ENCODE measurements at places on chromosomes 6 and 20.

DNA sequence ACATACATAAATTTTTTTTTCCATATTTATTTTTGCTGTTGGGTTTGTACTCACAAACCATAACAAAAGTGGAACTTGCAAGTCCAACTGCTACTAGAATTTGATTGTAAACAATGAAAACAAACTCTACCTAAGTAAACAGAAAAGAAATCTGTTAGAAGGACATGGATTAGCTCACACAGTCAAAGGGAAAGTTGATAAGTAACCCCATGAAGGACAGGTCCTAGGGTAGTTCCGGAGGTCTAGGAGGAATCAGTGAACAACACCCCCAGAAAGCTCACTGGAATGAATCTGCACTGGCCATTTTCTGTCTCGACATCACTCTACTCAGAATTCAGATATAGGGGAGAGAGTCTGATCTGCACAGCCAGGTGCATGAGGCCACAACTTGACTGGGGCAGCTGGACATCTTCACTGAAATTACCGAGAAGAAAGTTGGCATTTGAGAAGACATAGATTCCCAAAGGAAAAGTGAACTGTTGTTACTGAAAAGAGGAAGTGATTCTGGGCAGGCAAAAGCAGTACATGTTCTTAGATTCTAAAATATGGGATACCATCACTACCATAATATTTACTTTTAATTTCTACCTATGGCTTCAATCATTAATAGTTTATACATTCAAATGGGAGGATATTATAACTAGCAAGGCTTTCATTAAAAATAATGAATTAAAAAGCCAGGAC lies 76.4 kb downstream of the HMGN3 start:
- no peak for DNase-seq

DNA sequence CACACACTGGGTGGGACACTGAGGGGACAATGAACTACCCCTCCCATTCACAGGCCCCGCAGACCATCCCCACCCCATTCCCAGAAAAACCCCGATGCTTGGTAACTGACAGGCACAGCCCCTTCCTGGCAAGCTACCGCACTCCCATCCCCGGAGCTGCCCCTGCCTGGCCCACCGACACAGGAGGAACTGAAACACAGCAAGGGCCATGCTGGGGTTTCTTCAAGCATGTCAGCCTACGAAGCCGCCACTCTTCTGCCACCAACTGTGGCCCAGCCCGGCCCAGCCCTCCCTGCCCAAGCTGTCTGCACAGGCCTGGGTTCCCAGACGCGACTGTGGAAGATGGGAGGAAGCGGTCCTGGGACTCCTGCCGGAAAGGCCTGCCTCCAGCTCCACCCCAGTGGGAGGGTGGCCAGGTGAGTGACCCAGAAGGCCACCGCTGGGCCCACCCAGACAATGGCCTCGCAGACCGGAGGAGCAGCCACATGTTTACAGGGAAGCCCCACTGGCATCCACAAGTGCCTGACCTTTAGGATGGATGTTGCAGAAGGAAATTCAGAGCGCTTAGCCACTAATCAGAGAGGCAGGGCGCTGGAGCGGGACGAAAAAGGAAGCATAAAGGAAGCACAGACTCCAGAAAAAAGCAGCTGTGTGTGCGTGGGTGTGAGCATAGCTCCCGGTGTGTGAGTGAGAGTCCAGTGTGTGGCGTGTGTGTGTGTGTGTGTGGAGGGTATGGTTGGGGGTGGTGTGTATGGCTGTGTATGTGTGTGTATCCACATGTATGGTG lies 91.6 kb downstream of the PRND start:
- peak; percentile 42 for DNase-seq

- DNase-seq = no peak
Measured at GRCh38 chr6:113457198-113457597, 399.9 kb upstream of the MARCKS start.

DNA sequence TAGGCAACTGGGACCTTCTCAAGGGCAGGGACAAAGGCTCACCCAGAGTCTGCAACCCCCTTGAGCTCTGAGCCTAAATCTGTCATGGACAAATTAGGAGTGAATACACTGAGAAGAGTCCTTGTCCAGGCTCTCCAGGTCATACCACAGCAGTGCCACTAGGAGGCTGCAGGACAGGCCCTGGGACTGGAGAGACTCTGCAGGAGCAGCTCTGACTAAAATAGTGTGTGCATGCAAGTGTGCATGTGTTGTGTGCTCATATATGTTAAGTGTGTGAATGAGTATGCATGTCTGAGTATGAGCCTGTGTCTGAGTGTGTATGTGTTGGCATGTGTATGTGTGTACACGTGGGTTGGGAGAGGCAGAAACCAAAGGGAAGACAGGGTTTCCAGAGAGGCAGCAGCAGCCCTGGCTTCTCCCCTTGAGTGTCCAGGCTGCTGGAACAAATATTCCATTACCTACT lies 27.1 kb downstream of the MRPL14 start:
- peak; percentile 53 for DNase-seq

Data from Kasumi-1 (cell line).